ENCODE measurements at places on chromosomes 16 and 17.
A peak's percentile ranks its signal among the peaks of the same experiment; 100 is the strongest.

DNA sequence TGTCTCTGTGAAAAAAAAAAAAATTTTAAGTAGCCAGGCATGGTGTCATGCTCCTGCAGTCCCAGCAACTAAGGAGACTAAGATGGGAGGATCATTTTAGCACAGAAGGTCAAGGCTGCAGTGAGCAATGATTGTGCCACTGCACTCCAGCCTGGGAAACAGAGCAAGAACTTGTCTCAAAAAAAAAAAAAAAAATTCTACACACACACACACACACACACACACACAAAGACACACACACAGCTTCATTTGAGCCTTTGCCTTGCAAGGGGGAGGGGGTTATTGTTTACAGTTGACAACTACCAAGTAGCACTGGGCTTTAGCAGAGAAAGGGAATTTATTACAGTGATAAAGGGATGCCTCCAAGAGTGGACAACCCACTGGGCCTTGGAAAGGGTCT lies 4.9 kb upstream of the POLR3E start:
- no peak for DNase-seq

DNA sequence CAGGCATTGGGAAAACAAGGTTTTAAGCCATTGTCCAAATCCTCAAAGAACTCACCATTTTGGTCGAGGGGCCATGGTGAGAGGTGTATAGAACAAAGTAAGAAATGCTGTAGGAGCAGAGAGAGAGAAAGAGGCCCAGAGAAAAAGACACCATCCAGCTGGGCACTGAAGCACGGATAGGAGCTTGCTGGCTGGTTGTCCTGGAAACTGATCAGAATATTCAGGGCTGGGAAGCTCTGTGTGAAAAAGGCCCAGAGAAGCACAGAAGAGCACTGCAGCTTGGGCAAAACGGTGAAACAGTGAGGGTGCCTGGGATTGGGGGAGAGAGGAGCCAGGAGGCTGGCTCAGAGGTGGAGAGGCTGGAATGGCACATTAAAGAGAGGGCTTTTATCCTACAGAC lies 16.5 kb downstream of the HS3ST3B1 start:
- no peak for DNase-seq

- no peak for DNase-seq
Observed at GRCh38 chr17:40129498-40129897, 7.7 kb downstream of the MSL1 start.

GRCh38 chr17:14793237-14793636 lies 471.9 kb downstream of the PMP22 start:
- no peak for DNase-seq

DNA sequence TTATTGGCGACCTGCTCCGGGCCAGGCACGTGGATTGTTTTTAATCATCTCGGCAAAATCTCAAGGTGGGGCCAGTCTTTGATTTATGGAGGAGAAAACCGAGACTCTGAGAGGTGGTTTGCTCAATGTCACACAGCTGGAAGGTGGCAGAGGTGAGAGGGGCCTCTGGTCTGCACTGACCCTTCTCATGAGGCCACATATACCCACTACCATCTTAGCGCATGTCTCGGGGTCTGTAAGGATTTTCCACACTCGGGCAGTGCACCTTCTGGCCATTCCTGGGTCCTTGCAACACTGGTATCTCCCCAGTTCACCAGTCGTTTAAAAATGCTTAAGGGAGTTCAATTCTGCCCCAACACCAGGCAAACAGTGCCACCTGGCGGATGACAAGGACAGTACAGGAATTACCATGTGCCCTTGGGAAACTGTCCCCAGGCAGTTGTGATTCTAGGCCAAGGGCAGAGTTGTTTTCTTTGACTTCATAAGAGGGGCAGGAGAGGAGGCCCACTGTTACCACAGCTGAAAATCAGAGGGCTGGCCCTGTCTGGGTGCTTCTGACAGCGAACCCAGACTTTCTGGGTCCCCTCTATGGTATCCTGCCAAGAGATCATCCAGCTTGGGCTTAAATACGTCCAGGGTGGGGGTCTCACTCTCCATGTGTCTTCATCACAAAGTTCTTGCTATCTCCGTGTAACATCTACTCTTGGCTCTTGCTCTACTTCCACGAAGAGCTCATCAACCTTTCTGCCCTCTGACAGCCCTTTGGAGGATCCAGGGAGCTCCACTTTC lies 39.4 kb upstream of the RAI1 start:
- DNase-seq = peak; percentile 73

GRCh38 chr17:46878055-46878454 lies 26.7 kb downstream of the WNT9B start:
- DNase-seq = no peak

DNA sequence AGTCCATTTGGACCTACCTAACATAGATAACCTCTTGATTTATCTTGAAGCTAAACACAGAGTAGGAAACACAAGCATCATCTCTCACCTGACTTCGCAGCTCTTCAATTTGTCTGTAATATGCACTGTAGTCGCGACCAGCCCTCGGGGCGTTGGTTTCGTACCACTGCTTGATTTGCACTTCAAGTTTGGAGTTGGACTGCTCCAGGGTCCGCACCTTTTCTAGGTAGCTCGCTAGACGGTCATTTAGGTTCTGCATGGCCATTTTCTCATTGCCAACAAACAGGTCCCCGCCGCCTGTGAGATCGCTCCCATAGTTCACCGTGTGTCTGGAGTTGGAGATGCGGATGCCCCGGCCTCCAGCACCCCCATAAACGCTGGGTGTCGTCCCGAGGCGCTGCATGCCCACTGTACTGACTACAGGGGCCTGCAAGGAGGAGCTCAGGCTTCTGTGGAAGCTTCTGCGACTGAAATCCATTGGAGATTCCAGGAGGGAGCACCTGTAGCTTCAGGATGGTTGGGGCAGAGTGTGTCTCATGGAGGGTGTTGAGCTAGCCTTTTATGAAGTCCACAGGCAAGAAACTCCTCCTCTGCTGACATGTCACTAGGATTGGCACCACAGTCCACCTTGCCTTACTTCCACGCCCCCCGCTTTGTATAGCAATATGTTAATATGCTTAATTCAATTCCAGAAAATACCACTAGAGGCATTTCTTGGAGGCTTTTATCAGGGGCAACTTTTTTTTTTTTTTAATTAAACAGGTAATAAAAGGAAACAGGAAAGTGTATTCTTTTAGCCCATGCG lies at the start of gene KRT20:
KRT20 (minus strand) TSS at position 535 of the 805 bp plus-strand sequence; CDS start at position 478, 57 bp downstream.
- no peak for DNase-seq

GRCh38 chr17:49357516-49357915 lies 4.5 kb downstream of the ZNF652 start:
- DNase-seq = no peak

DNA sequence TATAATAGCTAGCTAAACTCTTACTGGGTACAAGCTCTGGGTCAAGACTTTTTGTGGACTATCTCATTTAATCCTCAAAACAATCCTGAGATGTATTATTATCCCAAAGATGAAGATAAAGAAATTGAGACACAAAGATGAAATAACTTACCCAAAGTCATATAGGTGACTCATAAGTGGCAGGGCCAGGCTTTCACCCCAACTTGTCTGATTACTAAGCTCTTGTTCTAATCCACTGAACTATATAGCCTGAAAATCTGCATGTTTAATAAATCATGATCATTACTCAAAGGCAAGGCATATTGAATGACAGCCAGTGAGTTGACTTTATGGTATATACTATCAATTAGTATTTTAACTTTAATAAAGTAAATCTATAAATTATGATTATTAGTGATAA lies 77.4 kb downstream of the SKAP1 start:
- no peak for DNase-seq

Data from stimulated activated CD4-positive, alpha-beta T cell treated with anti-CD3 and anti-CD28 coated beads, Interleukin-1b, Interleukin-23, amount 100 ng/mL, for 1 hour (primary cell).